Activated CD4-positive, alpha-beta T cell treated with anti-CD3 and anti-CD28 coated beads, Interleukin-2, amount 50 U/mL, for 24 hours (primary cell): ENCODE measurements at places on chromosomes 6 and 20.
A peak's percentile ranks its signal among the peaks of the same experiment; 100 is the strongest.

DNA sequence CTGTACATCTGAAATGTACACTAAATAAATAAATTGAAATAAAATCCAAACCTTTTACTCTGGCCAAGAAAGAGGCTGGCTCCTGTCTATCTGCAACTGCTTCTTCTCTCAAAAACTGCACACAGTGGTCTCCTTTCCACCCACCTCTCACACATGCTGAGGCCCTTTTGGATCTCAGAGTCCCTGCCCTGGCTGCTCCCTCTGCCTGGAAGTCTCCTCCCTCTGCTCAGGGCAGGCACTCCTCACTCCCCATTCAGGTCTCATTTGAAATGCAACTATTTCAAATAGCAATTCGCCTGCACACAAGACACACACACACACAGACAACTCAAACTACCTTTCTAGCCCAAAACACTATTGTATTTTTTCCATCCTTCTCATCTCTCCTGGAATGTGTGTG, 348.8 kb downstream of the PKHD1 start:
- no peak for DNase-seq

DNA sequence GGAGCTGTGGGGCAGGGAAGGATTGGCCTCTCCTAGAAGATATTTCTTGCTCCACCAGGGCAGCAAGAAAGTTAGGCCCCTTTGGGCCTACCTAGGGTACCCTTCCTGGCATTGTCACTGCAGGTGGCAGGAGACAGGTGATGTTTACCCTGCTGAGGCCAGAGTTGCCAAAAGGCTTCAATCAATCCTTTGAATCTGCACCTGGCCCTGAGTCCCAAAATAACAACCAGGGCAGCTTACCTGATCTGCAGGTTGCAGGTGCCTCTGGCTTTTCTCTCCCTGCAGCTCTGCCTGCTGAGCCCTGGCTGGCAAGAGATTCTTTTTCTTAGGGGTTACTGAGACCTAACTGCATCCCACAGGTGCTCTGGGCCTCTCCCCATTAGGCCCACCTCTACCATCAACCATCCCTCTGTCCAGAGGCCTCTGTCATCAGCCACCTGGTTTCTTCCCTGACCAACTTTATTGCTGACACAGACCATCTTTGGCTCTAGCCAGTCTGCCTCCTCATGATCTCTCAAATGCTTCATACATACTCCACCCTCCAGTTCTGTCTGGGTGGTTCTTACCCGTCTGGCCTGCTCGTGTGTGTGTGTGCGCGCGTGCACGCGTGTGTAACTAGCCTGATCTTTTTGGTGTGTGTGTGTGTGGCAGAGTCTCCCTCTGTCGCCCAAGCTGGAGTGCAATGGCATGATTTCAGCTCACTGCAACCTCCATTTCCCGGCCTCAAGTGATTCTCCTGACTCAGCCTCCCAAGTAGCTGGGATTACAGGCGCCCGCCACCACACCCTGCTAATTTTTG, 13.7 kb downstream of the BCL2L1 start:
- DNase-seq, result no peak

GRCh38 chr6:118746145-118746824, 94.9 kb upstream of the CEP85L start:
- DNase-seq, result no peak

- DNase-seq, result no peak
These were observed 23.6 kb downstream of the POFUT1 start for GRCh38 chr20:32231245-32231644.

DNA sequence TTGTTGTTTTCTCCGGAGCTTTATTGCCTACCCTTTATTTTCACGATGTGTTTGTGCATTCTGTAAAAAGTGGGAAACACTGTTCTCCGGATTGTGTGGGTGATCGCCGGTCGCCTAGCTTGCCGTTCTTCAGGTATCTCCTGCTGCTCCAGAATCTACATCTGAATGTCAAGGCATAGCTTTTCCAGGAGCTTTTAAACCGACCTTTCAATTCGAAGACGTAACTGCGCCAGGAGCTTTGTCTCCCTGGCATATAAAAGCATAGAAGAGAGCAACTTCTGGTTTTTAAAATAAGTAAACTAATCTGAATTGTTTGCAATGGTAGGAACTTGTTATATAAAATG, 96.0 kb downstream of the HFE start:
- DNase-seq, result no peak

DNA sequence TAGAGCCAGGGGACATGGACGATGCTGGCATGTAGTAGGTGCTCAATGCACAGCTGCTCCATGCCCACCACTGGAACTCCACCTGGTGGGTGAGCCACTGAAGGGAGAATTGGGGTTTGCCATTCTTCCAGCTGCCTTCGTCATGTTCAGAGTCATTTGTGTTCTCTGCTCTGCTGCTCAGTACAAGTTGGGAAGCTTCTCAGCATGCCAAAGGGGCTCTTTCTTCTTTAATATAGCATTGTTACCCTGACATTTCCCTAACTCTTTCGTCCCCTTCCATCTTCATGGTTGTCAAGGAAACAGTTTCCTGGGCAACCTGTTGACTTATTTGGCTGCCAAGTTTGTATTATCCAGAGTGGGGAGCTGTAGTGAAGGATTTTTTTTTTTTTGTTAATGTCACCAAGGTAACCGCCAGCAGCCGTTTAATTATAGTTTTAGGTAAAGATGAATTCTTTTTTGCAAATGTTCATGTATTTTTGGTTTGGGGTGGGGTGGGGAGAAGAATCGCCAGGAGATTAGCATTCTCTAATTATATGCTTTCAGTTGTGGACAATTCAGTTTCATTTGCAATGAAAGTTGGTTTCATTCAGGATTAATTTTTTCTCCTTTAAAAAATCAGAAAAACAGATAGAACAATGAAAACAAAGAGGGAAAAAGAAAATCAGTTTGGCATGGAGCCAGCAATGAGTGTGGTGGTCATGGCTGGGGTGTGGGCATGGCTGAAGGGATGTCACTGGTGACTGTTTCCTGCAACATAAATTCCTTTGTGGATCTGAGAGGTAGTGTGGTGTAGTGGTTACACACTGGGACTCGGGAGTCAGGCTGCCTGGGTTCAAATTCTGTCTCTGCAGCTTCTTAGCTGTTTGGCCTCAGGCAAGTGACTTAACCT, 73.0 kb upstream of the KCNG1 start:
- no peak for DNase-seq

DNA sequence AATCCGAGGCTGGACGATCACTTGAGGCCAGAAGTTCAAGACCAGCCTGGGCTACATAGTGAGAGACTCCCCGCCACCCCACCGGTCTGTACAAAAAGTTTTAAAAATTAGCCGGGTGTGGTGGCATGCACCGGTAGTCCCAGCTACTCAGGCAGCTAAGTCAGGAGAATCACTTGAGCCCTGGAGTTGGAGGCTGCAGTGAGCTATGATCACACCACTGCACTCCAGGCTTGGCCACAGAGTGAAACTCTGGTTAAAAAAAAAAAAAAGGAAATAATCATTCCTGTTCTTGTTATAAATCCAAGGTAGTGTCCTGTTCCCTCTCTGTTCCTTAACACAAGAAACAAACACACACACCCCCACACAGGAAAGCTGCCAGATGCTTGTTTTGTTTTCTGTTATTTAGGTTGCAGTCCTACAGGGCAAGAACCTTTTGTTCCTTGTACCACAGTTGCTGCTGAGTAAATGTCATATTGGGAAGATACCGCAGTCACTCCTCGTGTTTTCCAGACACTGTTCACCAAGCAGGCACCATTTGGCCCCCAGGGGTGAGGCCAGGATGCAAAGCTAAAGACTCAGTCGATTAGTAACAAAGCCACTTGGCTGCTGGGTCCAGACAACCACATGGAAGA, 28.9 kb downstream of the ASIP start:
- DNase-seq, result no peak

GRCh38 chr6:28357036-28357435, 7.3 kb downstream of the ZKSCAN3 start:
- no peak for DNase-seq

GRCh38 chr6:162638931-162639574, 88.5 kb downstream of the PRKN start:
- DNase-seq, result no peak

GRCh38 chr20:50588034-50588736, 78.0 kb downstream of the PTPN1 start:
- peak; percentile 58 for DNase-seq

- no peak for DNase-seq
These were observed 31.9 kb upstream of the NFATC2 start for GRCh38 chr20:51574248-51575033.

- DNase-seq, result no peak
These were observed 100.0 kb upstream of the TAB2 start for GRCh38 chr6:149217466-149217888.

DNA sequence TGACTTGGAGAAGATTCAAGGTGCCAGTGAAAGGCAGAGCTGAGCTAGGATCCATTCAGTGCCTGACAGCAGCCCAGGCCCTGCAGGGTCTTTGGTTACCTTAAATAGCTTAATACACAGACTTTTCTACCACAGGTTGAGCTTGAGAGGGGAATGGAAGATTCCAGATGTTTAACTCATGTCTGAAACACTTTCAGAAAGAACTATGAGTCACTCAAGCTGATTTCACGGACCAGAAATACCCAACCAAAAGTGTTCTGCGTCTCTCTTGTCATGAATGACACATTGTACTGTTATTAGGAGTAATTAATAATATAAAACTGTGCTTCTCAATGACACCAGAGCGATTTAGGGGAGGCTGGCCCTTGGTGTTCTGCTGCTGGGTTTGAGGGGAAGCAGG, 6.4 kb upstream of the PMEPA1 start:
- no peak for DNase-seq

GRCh38 chr20:61919675-61920365, 145.9 kb downstream of the TAF4 start:
- DNase-seq, result no peak

GRCh38 chr6:7726416-7727085, 652 bp downstream of the BMP6 start:
- no peak for DNase-seq

GRCh38 chr6:39801456-39802251, 9.5 kb downstream of the DAAM2 start:
- no peak for DNase-seq

DNA sequence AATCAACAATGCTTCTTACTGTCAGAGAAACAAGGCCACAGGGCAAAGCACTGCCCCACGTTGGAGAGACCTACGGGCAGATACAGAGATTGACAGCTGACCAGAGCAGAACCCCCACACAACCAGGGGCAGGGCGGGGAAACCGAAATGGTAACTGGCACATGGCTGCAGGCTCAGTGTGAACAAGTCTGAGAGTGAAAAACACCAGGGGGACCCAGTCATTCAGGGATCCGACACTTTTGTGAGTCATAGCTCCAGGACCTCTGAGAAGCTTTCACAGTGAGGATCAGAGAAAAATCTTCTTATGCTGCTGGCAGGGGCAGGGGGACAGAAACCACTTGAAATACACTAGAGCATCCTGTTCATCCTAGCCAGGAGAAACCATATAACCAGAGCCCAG, 254.2 kb downstream of the C6orf118 start:
- DNase-seq, result no peak

DNA sequence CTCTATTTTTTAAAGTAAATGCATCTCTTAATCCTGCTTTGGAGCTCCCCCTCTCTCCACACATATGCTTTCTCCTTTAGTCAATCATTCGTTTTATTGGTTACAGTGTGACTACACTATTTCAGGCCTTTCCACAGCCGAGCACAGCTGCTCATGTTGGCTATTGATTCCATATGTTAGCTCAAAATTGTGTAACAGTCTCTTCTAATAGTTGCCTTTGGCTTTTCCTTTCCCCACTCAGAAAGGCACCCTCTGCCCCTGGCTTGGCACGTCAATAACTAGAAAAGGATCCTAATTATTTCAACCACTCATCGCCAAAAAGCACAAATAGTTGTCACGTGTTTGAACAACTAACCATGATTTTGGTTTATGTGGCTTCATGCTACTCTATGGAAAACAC, 410.3 kb upstream of the SLC35B3 start:
- no peak for DNase-seq

DNA sequence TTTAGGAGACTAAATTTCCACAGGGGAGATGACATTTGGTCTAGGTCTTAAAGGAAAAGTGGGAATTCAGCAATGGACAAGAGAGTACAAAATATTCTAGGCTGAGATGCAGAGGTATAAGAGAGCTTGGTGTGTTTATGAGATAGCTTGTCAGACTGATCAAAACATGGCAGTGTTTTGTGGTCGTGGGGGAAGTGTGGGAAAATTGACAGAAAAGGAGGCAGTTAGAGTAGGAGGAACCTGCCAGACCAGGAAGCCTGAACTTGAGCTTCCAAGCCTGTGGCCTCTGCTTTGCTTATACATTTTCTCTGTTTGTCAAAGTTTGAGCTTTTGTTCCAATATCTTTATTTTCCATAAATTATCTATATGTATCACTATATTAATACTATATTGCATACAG, 69.5 kb upstream of the MAP3K7 start:
- DNase-seq, result no peak

- no peak for DNase-seq
These were observed 232.9 kb downstream of the TSHZ2 start for GRCh38 chr20:53205046-53205445.

DNA sequence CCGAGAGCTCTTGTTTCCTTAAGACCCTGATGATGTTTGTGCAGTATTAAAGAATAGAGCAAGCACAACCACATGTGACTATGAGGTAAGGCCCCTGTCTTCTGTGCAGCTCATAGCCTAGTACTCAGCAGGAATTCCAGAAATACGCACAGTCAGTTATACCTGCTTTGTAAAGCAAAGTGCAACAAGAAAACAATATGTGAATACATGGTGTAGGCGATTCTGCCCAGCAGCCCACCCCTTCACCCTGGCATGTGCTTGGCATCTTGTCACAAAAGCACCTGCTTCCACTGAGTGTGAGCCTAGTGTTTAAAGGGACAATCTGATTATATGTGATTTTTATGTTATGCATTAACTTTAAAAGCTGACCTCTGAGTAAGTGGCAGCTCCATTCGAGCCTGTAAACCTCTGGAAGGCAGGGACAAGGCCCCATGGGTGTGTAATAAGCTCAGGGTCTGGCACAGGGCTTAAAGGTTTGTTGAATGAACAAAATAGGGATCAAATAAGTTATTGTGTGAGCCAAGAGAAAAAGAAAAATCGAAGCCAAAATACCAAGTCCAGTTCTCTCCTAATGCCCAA, 148.7 kb downstream of the DOK5 start:
- DNase-seq, result no peak

DNA sequence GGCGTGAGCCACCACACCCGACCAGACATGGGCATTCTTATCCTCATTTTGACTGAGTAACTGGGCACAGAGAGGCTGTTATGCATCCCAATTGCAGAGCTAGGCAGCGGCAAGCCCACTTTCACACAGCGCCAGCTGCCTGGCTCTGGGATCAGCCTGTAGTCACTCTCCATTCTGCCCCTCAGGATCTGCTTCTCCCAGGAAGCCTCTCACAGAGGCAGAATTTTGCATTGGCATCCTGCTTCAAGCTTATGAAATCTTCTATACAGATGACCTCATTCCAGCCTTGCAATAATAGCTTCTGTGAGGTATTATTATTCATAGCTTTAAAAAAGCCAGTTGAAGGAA, 37.0 kb upstream of the IER3 start:
- DNase-seq, result no peak

GRCh38 chr6:36358226-36358915, 21.7 kb upstream of the BNIP5 start:
- DNase-seq, result no peak
